Activated T-cell treated with anti-CD3 and anti-CD28 coated beads for 4 hours (primary cell): ENCODE measurements at places on chromosomes 16 and 17.

- DNase-seq: no peak
Observed at GRCh38 chr17:72822358-72823023, 270.0 kb downstream of the SLC39A11 start.

DNA sequence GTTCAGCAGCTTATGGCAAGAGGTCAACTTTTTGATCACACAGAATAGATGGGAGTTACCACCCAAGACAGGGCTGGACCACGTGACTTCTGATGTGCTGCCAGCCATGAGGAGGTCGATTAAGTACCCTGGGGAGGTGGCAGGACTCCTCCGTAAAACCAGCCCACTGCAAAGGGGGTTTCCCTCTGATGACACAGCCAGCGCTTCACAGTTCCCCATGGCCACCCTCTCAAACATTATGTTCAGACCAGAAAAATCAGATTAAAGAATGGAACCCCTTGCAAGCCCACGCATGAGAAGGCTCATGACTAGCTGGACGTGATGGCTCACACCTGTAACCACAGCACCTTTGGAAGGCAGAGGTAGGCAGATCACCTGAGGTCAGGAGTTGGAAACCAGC, 222.9 kb downstream of the CPPED1 start:
- DNase-seq: no peak

GRCh38 chr16:1687427-1688316, 9.6 kb downstream of the JPT2 start:
- DNase-seq: no peak

DNA sequence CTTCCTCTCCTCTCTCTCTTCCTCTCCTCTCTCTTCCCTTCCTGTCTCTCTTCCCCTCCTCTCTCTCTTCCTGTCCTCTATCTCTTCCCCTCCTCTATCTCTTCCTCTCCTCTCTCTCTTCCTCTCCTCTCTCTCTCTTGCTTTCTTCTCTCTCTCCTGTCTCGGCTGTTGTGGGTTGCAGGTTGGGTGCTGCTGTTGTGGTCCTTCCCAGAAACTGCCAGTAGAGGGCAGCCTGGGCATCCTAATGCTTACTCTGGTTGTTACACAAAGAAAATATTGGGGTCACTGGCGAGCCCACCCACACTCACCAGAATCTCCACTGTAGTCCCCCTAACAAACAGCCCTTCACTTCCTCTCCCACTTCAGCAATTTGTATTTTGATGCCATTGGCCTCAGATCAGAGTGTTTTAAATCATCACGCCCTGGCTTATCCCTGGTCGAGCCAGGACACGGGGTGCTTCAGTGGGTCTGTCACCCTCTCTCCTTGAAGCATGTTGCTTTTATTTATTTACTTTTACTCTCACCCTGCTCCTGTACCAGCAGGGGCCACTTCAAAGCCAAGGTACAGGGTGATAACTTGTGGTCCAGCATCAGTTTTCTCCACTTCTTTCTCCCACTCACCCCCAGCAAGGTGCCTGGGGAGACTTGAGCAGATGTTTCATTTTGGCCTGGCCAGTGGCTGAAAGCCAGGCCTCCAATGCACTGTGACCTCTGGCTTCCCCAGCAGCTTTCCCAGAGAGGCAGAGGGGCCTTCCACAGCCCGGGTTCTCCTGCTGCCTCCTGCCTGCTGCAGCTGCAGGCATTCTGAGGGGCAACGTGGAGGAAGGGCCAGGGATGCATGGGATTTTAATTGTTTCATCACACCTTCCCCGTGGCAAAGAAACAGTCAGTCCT, 4.7 kb upstream of the MMP15 start:
- DNase-seq: peak; percentile 54

- DNase-seq: no peak
Observed at GRCh38 chr16:89669755-89670154, 12.1 kb downstream of the SPATA33 start.

- DNase-seq: no peak
Observed at GRCh38 chr17:29215717-29216116, 30.9 kb upstream of the CRYBA1 start.

- no peak for DNase-seq
Observed at GRCh38 chr17:17935321-17936271, 36.6 kb downstream of the TOM1L2 start.

GRCh38 chr16:89293276-89294143, 76.0 kb downstream of the ZNF778 start:
- no peak for DNase-seq

- no peak for DNase-seq
Observed at GRCh38 chr16:50276801-50277555, 10.6 kb downstream of the ADCY7 start.

DNA sequence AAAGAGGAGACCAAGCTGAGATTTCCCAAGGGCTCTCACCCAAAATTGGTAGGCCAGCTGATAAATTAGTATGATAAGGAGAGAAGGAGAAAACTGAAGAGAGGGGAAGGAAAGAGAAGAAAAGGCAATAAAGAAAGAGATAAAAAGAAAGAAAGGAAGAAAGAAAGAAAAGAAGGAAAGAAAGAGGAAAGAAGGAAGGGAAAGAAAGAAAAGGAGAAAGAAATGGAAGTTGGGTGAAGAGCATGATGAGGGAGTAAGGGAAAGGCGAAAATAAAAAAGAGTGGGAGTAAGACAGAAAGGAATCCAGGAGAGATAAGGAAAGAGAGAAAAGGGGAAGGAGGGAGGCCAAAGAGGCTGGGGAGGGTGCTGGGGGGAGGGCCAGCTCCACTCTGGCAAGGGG, 95.4 kb downstream of the MRM1 start:
- DNase-seq: no peak

DNA sequence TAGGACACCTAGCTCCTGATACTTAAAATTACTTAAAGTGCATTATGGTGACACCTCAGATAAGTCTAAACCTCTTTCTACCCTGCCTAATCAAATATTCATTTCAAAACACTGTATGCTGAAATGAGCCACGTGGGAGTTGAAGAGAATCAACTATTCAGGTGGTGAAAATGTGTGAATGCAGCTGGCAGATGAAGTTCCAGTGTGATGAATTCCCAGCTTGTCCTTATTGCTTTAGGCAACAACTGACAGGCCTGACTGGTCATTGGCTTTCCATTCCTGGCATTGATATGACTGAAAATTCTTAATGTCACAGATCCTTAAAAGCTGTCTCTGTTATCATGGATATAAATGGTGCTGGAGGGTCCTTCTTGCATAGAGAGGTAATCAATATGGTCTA, 301.9 kb upstream of the TBX2 start:
- no peak for DNase-seq

- DNase-seq: no peak
Observed at GRCh38 chr17:7133916-7134315, 19.3 kb upstream of the ASGR2 start.

DNA sequence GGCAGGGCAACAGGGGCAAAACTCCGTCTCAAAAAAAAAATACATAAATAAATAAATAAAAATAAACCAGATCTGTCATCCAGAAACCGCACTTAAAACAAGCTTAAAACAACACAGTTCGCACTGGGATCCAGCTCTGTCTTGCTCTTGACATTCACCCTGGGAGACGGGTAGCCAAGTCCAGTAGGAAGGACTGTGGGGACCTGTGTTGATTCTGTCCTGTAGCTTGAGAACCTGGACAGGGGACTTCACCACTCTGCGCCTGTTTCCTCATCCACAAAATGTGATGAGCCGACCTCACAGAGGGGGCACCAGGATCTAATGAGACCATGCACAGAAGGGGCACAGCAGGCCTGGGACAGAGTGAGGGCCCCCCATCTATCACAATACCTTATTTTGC, 1.5 kb upstream of the RAI1 start:
- DNase-seq: no peak

DNA sequence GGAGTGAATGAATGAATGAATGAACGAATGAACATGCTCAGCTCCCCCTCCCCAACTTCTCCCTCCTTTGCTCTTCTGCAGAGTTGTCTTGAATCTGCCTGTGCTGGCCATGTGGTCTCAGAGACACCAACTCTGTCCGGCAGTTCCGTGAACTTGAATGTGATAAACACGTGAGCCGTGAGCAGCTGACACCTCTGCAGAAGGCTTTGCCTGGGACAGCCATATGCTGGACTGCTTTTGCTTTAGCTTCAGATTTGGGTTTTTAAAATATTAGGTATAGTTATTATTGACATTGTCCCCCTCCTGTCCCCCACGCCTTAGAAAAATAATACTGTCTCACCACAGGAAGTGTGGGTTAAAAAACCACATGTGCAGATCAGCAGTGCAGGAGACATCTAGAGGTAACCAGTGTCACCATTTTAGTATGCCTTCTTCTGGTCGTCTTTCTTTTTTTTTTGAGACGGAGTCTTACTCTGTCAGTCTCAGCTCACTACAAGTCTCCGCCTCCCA, 83.8 kb downstream of the ABCC1 start:
- no peak for DNase-seq

- no peak for DNase-seq
Observed at GRCh38 chr16:7378024-7378695, 45.5 kb downstream of the RBFOX1 start.

DNA sequence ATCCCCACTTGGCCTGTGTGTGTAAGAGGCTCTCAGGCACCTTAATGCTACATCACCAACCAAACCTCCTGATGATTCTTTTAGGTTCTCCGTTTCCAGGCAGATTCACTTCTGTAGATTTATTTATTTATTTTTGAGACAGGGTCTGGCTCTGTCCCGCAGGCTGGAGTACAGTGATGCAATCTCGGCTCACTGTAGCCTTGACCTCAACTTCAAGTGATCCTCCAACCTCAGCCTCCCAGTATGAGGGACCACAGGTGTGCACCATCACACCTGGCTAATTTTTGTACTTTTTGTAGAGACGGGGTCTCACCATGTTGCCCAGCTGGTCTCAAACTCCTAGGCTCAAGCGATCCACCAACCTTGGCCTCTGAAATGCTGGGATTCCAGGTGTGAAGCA, 12.7 kb upstream of the MEOX1 start:
- DNase-seq: no peak

- DNase-seq: no peak
Observed at GRCh38 chr17:33968350-33969044, 286.6 kb upstream of the CCL2 start.

DNA sequence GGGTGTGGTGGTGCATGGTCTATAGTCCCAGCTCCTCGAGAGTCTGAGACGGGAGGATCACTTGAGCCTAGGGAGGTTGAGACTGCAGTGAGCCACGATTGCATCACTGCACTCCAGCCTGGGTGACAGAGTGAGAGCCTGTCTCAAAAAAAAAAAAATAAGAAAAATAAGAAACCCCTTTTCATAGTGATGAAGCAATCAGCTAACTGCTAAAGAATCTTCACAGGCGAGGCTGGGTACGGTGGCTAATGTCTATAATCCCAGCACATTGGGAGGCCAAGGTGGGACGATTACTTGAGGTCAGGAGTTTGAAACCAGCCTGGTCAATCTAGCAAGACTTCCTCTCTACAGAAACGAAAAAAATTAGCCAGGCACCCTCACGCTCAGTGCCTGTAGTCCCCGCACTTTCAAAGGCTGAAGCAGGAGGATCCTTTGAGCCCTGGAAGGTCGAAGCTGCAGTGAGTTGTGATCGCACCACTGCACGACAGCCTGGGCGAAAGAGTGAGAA, 760 bp downstream of the SLFN12L start:
- no peak for DNase-seq

DNA sequence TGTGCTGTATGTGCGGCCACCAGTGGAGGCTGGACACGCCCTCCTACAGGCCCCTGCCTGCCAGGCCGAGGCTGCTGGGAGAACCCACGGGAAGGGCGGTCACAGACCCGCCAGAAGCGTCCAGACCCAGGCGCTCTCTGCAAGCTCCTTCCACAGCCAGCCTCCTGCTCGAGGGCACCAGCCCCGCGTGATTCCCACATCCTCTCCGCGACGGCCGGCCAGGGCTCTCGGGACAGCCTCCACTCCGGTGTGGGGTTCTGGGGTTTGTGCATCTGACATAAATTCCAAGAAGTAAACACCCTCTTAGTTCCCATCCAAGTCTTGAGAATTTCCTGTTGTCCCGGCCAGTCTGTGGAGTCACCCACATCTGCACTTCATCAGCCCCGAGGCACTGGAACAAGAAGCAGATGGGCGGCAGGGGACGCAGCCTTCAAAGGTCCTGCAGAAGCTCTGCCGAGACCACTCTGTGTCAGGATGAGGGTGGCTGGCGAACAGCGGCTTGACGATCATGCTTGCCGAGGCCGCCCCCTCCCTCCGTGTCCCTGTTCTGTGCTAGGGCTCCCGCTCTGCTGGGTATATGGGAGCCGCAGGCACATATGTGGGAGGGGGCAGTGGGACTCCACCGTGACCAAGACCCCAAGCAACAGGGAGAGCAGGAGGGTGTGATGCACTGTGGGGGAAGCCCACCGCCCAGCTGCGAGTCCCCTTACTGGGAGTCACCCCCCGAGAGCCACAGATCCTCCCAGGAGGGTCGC, 2.4 kb upstream of the TMEM204 start:
- DNase-seq: no peak

DNA sequence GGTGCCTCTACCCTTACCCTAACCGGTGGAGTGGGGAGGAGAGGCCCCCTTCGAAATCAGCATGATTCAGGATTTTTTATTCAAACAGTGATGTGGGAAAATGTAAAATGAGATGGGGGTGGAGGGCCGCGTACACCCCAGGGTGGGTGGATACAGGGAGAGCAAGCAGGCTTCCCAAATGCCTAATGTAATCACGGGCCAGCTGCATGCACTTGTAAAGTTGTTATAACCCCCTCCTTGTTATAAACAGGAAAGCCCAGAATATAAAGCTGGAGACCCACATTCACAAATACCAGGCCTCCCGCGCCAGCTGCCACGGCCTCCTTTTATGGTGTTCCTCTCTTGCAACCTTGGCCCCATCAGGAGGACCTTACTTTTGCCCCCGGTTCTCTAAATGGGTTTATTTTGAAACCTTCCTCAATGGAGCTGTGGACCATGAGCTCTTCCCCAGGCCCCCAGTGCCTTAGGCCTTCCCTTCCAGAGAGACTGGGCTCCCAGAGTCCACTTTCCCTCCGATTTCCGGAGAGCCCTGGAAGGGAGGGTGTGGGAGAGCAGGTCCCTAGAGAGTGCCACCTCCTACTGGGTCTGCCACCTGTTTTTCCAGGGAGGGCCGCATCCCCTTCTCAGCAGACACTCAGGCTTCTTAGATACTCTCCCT, 906 bp upstream of the FOXL1 start:
- DNase-seq: no peak

DNA sequence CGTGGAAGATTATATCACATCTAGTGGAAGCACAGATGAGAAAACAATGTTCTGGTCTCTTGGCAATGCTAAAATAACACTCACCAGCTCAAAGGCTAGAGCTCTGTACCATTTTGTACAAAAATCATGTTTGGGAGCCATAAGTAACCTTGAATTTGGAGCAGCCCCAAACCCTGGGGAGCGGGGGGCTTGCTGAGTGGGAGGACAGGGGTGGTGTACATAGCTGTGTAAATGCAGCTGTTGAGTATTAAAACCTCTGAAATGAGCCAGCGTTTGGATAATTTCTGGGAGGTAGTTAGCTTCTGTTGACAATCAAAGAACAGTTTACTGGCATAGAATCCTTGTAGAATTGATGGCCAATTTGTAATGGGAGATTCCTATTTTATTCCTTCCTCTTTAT, 4.3 kb downstream of the MYH8 start:
- DNase-seq: no peak

GRCh38 chr16:2063861-2064260, 16.1 kb downstream of the TSC2 start:
- DNase-seq: no peak

DNA sequence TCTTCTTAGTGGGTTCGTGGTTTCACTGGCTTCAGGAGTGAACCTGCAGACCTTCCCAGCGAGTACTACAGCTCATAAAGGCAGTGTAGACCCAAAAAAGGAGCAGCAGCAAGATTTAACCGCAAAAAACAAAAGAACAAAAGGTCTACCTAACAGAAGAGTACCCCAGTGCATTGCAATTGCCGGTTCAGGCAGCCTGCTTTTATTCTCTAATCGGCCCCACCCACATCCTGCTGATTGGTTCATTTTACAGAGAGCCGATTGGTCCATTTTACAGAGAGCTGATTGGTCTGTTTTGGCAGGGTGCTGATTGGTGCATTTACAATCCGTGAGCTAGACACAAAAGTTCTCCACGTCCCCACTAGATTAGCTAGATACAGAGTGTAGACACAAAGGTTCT, 2.0 kb upstream of the ARRB2 start:
- DNase-seq: peak; percentile 24
